ENCODE measurements at places on chromosomes 4 and X.

GRCh38 chr4:64882311-64883086 is 473.2 kb upstream of the TECRL start:
- DNase-seq, result no peak

DNA sequence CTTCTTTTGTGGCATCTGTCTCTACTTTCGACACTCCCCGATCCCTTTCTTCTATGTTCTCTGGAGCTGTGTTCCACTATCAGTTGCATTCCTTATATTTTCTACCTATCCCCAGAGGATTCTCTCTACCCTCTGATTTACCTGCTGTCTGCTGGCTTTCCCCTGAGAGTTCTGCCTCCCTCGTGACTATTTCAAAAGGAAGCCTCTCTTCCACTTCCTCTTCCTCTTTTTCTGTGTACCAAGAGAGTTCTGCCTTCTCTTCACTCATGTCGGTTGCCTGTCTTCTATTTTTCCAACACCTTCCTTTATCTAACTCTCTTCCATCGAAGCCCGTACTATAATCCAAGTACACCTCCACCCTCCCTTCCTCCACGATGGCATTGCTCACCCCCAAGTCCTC is 631.7 kb downstream of the SMARCA1 start:
- no peak for DNase-seq

DNA sequence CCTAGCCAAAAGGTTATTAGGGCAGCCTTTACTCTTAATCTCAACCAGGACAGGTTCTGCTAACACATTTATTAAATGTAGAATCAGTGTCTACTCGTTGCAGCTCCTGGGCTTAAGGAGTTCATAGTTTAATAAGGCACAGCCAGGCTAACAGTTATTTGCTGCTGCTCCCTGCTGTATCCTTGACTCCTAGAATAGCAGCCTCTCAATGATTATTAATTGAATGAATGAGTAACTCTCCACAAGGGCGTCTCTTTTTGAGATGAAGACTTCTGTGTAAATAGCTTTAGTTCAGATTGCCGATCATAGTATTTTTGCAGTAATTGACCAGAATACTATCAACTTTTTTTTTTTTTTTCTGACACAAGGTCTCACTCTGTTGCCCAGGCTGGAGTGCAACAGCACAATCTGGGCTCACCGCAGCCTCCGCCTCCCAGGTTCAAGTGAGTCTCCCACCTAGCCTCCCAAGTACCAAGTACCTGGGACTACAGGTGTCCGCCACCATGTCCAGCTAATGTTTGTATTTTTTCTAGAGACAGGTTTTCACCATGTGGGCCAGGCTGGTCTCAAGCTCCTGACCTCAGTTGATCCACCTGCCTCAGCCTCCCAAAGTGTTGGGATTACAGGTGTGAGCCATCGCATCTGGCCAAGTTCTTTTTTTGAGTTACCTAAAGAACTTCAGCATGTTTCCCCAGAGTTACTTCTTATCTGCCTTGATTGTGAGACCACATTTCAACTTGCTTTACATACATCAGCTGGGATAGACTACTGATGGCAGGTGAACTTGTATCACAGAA is 2.9 kb downstream of the UGDH start:
- no peak for DNase-seq

DNA sequence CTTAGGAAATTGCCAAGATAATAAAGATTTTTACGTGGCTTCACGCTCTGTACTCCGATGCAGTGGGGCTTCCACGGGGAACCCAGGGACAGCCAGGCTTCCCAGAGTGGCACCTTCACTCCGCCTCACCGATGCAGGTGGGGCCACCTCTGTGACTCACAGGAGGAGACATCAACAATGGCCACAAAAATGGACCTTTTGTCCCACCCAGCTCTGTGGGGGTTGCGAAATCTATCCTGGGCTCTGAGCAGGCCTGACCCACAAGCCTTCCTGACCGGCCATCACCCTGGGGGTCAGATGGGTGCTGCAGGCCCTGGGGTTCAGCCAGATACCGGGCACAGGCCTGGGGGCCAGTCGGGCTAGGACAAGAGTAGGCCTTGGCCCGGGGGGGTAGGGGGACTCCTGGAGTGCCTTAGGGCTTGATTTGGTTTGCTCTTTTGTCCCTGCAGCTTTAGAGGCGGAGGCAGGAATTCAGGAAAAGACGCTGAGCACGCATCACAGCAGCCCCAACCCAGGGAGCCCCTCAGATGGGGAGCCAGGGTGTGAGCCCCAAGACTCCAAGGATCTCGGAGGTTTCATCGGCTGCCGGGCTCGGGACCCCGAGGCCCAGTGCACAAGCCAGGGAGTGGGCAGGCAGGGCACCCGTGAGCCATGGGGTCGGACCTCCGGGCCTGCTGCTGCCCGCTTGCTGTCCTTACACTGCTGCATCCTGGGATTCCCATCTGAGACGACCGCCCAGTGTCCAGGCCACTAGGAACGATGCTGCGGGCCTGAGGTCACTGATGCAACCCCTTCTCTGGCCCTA is 136.5 kb upstream of the NKX1-1 start:
- DNase-seq, result no peak

- no peak for DNase-seq
Measured at GRCh38 chrX:150544222-150544787, 24.1 kb upstream of the MTM1 start.

GRCh38 chr4:161546902-161547301 is 616.9 kb downstream of the FSTL5 start:
- no peak for DNase-seq

DNA sequence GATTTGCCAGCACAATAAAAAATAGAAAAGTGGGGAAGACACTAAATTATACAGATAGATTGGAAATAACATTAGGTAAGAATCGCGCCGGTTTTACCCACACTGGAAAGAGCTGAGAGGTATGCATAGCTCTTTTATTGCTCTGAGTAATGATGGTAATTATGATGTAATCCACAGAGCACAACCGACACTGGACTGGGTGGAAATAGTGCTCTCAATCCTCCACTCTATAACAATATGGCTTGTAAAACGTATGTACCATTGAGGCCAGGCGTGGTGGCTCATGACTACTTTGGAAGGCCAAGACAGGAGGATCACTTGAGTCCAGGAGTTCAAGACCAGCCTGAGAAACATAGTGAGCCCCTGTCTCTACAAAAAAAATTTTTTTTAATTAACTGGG is 104.3 kb upstream of the RAPGEF2 start:
- DNase-seq, result no peak

- no peak for DNase-seq
Measured at GRCh38 chr4:76568262-76568661, 133.2 kb downstream of the SHROOM3 start.

DNA sequence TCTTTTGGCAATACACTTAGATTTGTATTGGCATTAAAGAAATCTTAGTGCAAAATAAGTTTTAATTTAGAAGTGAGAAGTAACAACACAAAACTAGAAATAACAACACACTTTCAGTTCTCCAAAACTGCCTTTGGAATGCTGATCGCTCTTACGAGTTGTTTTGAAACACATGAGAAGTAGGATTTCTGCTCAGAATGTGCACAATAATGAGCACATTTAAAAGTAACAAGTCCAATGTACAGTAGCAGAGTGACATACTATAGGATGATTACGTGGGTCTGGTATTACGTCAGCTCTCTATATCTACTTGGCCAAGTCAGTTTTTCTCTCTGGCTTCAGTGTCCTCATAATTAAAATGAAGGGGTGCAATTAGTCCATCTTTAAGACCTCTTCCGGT is 164.8 kb downstream of the CHM start:
- DNase-seq, result no peak

GRCh38 chrX:45421806-45422205 is 221.1 kb upstream of the DIPK2B start:
- DNase-seq, result no peak

GRCh38 chr4:31051151-31051550 is 331.0 kb downstream of the PCDH7 start:
- DNase-seq, result no peak

DNA sequence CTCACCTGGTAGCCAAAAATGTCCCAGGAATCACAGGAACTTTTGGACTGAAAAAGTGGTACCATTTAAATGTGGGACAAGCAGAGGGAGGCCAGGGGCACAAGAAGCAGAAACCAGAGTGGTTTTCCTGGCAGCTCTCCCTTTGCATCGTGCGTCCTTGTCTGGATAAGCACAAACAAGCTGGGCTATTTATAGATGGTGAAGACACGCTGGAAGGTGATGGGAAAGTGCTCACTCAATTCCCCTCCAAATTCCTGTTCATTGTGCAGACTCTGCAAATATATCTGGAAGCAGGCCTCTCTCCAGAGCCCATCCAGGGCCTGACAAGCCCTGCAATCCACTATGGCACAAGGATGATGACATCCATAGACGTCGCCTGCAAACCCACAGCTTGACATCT is 63.6 kb upstream of the MAP3K15 start:
- no peak for DNase-seq

DNA sequence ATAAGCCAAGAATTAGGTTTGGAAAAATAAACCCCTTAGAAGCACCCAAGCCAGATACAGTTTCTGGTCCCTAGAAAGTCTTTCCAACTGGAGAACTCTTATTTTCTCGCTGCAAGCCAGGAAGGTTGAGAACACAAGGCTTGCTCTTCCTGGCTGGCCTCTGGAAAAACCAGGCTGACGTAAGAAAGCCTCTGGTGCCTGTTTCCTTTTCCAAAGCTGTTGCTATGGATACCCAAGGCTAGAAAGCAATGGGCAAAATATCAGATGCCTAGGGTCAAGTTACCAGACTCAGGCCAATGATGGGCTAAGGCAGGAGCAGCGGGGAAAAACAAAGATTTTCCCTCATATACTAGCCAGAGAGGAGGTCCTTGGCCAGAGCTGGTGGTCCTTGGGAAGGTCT is 281.6 kb downstream of the KLHL13 start:
- no peak for DNase-seq

- DNase-seq, result no peak
Measured at GRCh38 chr4:153676486-153676885, 7.6 kb upstream of the TLR2 start.

DNA sequence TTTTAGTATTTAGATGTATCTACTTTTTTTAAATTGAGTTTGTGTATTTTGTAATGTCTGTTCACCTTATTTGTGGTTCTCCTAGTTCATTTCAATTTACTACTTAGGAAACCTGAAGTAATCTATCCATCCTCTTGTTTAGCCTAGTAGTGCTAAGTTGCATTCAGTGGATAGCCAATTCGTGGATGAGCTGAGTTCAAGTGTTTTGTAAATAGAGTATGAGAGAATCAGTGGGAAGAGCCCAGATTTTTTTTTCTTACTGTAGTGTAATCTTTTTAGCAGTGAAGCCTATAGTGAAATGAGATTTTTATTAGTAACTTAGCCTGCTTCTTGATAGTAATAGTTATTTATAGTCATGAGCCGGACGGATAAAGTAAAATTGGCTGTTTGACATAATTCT is 21.7 kb downstream of the STAG2 start:
- no peak for DNase-seq

GRCh38 chrX:30659421-30659820 is 6.2 kb downstream of the GK start:
- peak; percentile 4 for DNase-seq

DNA sequence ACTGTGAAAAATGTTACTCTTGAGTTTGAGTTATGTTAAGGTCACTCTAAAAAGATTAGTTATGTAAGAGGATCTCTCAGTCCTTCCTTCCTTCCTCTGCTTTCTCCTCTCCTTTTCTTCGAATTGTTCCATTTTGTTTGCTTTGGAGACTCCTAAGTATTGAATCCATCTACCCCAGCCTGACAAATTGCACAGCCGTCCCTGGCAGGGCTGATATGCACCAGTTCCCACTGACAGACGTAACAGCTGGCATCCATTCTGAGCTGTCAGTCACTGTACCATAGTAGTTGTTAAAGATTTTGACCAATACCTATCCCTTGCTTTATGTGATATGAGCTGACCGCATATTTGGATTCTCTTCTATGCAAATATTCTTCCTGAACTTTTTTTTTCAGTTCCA is 210.7 kb upstream of the IGFBP7 start:
- DNase-seq, result no peak

DNA sequence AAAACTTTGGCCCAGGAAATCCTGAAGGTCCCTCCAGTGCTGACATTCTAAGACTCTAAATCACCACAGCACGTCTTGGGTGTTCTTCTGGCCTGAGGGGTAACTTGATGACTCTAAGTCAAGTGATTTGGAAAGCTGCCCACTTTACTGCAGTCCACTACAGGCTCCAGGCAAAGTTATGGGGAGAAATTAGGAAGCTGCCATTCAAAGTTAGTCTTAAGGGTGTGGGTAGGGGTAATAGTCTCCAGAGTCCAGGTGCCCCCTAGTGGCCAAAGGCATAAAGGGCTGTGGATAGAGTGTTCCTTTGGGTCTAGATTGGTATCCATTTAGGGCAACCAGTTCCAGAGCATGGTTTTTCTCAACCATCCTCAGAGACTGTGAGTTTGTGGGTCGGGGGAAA is 38.7 kb upstream of the SLC16A2 start:
- peak; percentile 19 for DNase-seq

- DNase-seq, result peak; percentile 40
Measured at GRCh38 chr4:128517739-128518510, 230.3 kb upstream of the PGRMC2 start.

DNA sequence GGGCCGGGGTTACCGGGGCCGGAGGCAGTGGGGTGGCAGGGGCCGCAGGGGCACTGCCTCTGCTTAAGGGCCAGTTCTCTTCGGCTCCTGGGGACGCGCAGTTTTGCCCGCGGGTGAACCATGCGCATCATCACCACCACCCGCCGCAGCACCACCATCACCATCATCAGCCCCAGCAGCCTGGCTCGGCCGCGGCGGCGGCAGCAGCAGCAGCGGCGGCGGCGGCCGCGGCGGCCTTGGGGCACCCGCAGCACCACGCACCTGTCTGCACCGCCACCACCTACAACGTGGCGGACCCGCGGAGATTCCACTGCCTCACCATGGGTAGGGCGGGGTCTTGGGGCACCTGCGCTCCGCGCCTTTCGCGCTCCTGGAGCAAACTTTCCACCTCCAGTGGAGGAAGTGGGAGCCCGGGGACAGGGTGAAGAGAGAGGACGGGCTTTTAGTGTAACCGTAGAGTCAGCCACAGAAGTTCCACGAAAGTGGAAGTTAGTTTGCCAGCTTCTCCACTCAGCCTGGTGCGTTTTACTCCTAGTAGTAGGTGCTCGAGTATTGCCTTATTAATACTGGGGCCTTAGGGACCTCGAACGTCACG is 729 bp downstream of the GSX2 start:
- DNase-seq, result no peak

- no peak for DNase-seq
Measured at GRCh38 chr4:73098016-73098415, 28.5 kb upstream of the COX18 start.

GRCh38 chr4:106985830-106986229 is 50.3 kb downstream of the DKK2 start:
- no peak for DNase-seq
